ENCODE measurements at places on chromosomes 6 and 20.

GRCh38 chr6:79733388-79733787, 102.3 kb downstream of the SH3BGRL2 start:
- DNase-seq = no peak

DNA sequence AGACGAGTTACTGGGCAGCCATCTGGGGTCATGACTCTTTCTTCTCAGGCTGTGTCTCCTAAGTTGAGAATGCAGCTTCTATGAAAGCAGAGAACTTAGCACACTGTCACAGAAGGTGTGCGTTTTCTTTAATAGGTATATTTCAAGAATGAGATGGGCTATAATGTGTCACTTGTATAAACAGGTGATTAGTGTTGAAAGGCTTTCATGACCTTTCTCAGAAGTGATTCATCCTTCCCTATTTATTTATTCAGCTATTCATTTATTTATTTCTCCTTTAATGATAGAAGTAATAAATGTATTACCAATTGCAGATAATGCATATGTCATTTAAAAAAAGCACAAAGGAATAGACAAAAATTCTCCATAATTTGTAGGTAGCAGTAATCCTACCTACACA, 157.2 kb upstream of the COL21A1 start:
- DNase-seq = no peak

- no peak for DNase-seq
Observed at GRCh38 chr6:66900133-66901083, 1193.4 kb upstream of the EYS start.

DNA sequence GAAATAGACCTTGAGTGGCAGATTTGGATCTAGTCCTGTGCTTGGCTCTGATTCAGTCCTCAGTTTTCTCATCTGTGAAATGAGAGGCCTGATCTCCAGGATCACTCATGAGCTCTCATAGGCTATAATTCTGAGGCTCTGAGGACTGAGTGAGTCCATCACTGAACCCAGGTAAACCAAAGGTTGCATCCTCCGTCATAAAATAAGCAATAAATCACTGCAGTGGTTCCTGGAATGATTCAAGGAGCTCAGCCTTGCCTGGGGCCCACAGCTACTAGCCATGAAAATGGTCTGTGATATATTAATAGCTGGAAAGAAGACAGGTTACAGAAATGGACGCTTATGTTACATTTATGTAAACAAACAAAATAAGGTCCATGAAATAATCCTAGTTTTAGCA, 124.8 kb downstream of the MAP3K7 start:
- DNase-seq = no peak

GRCh38 chr6:162639951-162640350, 87.6 kb downstream of the PRKN start:
- no peak for DNase-seq

DNA sequence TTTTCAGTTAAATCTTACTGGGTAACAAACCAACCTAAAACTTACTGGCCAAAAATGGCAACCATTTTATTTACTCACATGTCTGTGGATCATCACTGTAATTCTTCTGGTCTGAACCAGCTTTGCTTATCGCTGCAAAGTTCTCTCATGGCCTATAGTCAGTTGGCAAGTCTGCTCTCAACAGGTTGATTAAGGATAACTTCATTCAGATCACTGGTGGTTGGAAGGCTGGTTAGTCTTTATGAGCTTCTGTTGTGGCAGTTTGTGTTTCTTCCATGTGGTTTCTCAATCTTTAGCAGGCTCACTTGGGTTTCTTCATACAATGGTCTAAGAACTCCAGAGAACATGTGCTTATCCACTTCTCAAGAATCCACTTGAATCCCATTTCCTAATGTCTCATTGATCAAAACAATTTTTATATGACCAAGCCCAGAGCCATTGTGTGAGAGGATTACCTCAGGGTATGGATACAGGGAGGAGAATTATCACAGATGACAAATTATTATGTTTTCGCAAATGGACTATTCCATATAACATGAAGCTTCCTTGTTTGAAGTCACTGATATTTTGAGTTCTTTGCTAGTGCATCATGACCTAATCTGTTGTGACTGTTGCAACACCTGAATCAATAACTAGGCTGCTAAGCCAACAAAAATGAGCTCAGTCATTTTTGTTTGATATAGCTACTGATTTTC, 155.4 kb upstream of the BMP2 start:
- no peak for DNase-seq

- DNase-seq = no peak
Observed at GRCh38 chr20:19412254-19412653, 199.8 kb downstream of the SLC24A3 start.

DNA sequence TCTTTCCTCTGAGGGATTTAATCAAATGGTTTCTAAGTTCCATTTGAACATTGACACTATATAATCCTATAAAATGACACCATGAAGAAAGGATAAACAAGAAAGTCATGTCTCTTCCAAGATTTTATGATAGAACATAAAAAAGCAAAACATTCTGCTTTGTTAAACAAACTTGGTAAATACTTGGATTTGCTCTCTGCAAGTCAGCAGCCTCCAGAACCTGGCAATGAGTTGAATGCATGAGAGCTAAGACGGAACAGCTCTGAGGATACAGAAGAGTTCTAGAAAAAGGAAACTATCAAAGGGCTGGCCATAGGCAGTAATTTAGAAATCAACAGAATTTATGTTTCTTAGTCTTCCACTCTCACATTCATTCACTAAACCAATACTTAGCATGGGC, 656.0 kb upstream of the ID4 start:
- no peak for DNase-seq

DNA sequence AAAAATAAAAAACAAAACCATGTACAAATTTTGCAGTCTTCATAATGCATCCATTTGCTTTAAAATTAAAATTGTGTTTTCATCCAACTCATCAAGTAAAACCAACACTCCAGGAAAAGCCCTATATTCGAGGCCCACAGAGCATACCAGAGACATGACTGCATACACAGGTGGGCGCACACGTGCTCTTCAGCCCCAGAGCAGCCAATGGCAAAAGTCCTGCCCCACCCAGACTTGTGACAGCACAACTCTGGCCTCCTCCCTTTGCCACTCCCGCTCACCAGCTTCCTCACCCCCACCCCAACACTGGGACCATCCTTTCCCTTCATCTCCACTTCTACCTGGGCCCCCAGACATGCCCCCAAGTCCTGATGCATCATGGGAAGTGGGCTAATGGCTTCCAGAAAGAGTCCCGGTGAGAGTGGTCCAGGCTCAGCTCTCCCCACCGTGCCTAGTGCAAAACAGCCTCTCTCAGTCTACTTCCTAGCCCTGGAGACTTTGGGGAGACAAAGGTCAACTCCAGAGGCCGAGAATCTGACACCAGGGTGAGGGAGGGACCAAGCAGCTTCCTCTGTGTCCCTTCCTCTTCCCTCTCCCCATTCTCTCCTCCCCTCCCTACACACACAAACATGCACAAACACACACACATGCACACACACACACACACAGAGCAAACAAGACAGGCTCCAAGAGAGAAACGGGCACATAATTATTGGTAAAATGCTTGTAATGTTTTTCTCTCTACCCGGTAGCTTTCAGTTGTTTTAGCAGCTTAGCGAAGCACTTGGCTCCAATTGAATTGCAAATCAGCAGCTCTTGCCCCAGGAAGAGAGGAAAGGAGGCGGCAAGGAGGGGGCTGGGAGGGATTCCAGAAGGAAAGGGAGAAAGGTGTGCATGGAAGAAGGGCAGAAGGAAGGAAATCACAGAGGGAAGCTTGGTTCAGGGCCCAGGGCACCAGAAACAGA, 14.3 kb downstream of the GRM4 start:
- DNase-seq = no peak

- DNase-seq = no peak
Observed at GRCh38 chr20:50003253-50003656, 20.5 kb downstream of the SNAI1 start.

DNA sequence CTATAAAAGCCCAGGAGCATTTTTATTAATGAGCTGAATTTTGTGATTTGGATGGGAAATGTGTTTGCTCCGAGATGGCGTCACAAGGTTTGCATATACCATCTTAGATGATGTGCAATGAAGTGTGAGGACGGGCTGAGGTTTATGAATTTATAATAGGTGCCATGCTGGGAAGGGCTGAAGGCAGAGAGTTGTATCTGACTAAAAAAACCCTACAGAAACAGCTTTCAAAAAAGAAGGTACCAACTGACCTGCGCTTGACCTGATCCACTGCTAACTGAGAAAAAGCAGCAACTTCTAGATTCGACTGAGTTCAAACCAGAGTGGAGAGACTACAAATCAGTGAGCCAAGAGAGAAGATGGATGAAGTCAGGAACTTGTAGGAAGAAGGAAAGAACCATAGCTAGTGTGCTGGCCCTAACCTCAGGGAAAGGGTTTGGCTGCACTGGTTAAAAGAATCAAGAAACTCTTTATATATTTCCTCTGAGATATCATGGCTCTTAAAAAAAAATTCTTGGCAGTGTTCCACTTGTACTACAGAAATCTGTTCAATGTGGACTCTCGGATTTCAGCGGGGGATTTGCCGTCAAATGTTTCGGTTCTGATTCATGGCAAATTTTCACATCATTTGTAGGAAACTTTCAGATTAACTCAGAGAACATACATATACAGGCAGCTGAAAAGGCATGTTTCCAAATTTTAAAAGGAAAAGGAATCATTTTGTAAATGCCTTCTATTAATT, 56.5 kb upstream of the HDGFL1 start:
- DNase-seq = no peak

- DNase-seq = no peak
Observed at GRCh38 chr20:53030061-53030460, 57.9 kb downstream of the TSHZ2 start.

DNA sequence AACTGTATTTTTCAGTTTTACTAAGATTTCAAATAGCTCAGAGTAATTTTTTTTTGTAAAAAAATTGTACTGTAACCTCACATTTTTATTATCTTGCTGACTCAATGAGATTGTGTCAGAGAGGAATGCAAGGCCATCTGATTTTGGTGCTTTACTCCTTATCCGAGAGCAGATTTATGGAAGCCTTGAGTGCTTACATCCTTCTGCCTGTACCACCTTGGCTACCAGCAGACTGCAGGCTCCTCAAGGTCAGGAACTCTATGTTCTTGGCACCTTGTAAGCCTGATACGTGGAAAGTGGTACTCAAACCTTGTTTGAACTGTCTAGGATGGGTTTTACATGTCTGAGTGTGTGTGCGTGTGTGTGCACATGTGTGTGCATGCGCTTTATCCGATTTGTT, 80.1 kb upstream of the MLIP start:
- no peak for DNase-seq

DNA sequence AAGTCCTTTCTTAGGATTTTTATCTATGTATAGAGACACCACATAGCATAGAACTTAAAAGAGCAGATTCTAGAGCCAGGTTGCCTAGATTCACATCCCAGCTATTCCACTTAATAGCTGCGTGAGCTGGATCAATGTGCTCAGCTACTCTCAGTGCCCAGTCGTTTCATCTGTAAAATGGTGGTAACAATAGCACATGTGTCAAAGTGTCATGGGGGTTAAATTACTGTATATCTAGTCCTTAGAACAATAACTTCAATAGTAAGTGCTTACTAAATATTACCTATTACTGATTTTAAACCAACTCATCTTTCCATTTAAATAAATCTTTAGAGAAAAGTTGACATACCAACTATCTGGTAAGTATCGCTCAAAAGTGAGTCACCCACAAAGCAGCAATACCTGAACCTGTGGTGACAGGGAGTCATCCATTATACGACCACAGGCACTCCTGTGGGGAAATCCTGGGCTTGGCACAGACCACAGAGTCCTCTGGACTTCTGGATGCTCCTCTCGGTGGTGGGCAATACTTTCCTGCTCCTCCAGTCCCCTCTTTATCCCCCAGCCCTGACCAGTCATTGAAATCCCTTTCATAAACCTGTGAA, 154.8 kb downstream of the PDSS2 start:
- no peak for DNase-seq

GRCh38 chr20:9399322-9399721, 115.1 kb upstream of the LAMP5 start:
- no peak for DNase-seq

DNA sequence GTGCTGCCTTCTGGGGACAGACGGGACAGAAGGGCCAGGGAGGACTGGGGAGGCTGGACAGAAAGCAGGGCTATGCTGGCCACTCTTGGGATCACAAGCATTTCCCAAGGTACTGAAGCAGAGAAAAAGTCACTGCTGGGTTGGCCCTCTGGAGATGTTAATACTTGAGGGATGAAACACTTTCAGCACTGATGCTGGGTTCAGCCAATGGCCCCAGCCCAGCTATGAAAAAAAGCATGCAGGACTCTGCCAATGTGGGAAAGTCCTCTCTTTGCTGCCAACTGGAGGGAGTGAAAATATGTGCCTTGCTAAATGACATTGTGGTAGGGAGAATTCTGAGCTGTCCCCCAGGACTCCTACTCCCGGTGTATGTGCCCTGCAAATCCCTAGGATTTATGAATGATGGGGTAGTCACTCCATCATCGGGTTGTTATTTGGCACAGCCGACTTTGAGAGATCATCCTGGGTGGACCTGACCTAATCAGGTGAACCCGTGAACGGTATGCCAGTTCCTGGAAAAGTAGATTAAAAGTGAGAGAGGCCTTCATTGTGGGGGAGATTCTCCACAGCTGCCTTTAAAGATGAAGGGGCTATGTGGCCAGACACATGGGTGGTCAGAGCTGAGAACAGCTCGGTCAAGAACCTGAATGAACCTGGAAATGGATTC, 119.9 kb upstream of the TRAF3IP2 start:
- DNase-seq = no peak

- peak; percentile 21 for DNase-seq
Observed at GRCh38 chr6:143337201-143337949, 113.1 kb downstream of the ADAT2 start.

GRCh38 chr6:13538084-13538483, 36.3 kb upstream of the SIRT5 start:
- no peak for DNase-seq

GRCh38 chr6:111030008-111031007, 48.5 kb downstream of the RPF2 start:
- DNase-seq = no peak

GRCh38 chr20:6942266-6942665, 174.8 kb downstream of the BMP2 start:
- DNase-seq = no peak

DNA sequence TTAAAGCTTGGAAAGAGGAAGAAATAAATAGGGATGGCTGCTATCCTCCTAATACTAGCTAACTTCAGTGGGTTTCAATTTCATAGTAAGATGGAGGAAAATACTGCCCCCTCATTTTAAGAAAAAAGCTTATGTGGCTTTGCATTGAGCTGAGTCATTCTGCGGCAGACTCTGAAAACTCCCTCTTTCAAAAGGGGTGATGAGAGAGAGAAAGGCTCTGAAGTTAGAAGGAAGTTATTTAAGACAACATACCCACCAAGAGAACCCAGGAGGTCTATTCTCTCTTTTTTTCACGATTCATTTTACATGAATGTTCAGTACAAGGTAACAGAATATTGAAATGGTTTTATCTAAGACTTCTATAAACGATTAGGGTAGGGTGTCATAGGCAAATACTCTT, 4.5 kb downstream of the PRDM13 start:
- DNase-seq = no peak

GRCh38 chr6:68126089-68126749, 508.9 kb upstream of the ADGRB3 start:
- no peak for DNase-seq

GRCh38 chr20:20201124-20201523, 148.8 kb downstream of the CFAP61 start:
- no peak for DNase-seq
